ENCODE measurements at places on chromosomes 11 and 22. TPM values are rescaled to one million over a fixed set of nuclear protein-coding genes. Genes with fewer than 3 reads are reported as not detected.

- no peak for DNase-seq
Measured at GRCh38 chr22:17867160-17867785, 93.0 kb upstream of the BID start.

GRCh38 chr11:15629690-15630321 is 515.1 kb downstream of the INSC start:
- no peak for DNase-seq

DNA sequence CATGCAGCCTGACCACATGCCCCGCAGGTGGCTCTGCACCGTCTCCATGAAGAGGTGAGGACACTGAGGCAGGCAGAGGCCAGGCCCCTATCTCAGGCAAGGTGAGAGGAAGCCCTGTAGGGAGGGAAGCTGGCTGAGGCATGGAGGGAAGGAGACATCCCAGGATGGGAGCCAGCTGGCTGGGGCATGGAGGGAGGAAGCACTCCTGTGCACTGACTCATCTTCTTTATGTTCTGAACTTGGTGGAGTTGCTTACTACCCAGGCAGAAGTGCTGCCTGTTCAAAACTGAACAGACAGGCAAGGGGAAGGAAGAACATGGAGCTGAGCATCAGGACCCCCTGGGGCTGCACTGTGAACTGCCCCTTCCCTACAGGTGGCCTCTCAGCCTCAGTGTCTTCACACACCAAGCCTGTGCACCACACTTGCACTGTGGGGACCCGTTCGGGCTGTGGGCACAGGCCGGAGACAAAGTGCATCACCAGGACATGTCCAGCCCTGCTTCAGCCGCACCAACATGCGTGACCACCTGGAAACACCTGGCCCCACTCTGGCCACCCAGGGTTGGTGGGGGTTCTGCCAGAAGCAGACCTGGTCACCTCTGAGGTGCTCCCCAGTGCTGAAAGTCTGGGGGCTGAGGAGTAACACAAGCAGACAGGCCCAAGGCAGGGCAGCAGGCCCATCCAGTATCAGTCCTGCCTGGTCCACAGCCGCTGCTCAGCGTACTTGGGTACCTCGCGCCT is 55.5 kb downstream of the DGCR2 start:
- no peak for DNase-seq

GRCh38 chr22:48244388-48245195 is 1482.1 kb downstream of the TBC1D22A start:
- no peak for DNase-seq

- no peak for DNase-seq
Measured at GRCh38 chr11:4903484-4903883, at the start of gene OR51A7. OR51A7 (plus strand) TSS chr11:4903783; CDS start chr11:4907370, 3,587 bp downstream.

- no peak for DNase-seq
Measured at GRCh38 chr11:13713982-13714381, 45.5 kb downstream of the FAR1 start.

DNA sequence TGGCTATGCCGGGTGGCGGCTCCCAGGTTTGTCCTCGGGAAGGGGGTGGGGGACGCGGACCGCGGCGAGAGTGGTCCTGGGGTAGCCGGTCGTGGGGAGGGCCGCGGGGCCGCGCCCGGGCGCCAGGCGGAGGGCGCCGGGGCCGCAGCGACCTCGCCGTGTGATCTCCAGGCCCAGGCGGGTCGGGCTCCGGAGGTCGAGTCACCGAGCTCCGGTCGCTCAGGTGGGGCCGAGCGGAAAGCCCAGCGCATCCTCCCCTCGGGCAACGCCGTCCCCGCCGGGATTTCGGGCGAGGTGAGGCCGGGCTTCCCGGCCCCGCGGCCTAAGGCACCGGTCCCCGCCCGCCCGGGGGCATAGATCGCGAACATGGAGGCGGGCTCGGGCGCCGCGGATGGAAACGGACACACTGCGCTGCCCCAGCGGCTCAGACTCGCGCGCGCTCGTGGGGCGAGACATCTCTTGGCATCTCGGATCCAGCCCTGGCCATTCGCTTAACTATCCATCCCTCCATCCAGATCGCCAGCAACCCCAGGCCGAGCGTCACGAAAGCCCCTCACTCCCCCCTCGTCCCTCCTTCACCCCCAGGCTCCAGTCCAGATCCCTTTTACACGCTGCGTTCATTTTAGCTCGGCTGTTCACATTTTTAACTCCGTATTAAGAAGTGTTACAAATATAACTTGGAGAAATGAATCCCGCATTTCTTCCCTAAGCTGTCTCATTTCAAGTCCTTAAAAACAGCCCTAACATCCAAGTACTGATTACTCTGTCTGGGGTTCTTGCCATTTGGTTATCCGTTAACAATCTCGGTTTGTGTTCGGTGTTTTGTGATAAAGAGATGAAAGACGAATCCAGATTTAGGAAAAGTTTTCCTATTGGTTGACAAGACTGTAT is 460 bp downstream of the ZC3H12C start:
- DNase-seq = peak; percentile 80

GRCh38 chr11:3103076-3103475 is 45.9 kb upstream of the CARS1 start:
- no peak for DNase-seq

- DNase-seq = no peak
Measured at GRCh38 chr11:64743591-64744543, at the start of gene RASGRP2. RASGRP2 (minus strand) TSS chr11:64744142; CDS start chr11:64742866, 1,276 bp downstream.

IRF7 gene
- 13.2 TPM for polyA plus RNA-seq

DNA sequence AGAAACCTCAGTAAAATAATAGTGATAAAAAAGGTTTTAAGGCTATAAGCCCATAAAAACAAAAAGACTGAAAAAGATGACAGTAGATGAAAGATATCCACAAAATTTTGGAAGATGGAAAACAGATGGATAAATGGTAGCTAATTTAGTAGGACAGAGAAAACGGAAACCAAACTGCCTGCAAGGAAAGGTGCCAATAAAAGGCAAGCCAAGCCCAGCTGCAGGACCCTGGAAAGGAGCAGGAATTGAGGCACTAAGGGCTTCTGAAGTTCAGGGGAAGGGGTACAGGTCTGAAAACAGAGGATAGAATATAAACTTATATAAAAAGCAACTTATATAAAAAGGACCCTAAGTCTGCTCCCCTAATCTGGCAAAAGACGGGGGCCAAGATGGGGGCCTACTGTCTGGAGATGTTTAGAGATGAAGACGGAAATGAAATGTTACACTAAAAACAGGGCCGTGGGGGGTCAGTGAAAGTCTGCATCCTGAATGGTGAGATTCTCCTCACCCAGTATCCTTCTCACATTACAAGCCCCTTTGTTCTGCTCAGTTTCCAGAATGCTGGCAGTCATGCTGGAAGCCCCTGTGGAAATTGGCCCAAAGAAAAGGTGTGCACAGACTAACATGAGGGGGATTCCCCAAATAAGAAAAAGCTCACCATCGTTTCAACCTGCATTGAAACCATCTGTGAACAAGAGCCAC is 269.3 kb upstream of the PITPNB start:
- no peak for DNase-seq

All from brain (organoid and tissue), 16 donors.